Left kidney (tissue), 8 donors: ENCODE measurements at places on chromosomes 7 and 10. TPM values are rescaled to one million over a fixed set of nuclear protein-coding genes. Genes with fewer than 3 reads are reported as not detected.

DNA sequence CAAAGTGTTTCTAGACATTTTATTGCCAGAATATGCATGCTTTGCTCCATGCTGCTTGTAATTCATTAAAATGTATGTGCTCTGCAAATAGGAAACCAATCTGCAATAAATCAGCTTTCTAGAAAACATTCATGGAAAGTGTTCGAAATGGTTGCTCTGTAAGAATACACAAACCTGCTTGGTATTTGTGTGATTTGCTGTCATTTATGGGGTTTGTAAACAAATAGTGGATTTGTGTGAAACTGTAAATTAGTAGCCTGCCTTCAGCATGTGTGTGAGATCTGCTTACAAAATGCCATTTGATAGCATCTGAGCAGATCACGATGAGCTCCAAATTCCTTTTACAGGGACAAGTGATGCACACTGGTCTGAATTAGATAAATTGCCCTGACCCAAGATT is 219.0 kb upstream of the CSTF2T start:
- no peak for DNase-seq

GRCh38 chr10:65231148-65231547 is 1694.7 kb upstream of the LRRTM3 start:
- no peak for DNase-seq

- DNase-seq = no peak
These were observed 8.8 kb downstream of the TSPAN15 start for GRCh38 chr10:69459893-69460575.

NRG3 gene
- 18.0 TPM for polyA plus RNA-seq
